Omental fat pad (tissue), 4 donors: ENCODE measurements at places on chromosomes 13 and 19.
A peak's percentile ranks its signal among the peaks of the same experiment; 100 is the strongest.

- DNase-seq = no peak
These were observed 46.5 kb upstream of the KPNA3 start for GRCh38 chr13:49838989-49839388.

DNA sequence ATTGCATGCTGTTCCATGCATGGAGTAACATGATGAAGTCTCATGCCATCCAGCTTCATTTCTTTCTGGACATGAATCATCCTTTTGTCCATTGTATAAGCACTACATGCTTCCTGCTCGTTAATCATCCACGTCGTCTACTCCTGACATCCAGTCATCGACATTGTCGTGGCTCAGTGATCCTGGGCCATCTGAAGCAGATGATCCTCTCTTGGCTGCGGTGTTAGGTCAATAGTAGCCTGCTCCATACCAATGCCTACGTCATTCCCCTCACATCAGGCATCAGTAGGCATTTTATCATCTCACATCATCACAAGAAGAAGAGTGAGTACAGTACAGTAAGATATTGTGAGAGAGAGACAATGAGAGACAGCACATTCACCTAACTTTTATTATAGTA lies 7.9 kb upstream of the MYO16 start:
- DNase-seq = no peak

GRCh38 chr19:18292810-18293641 lies 11.6 kb upstream of the JUND start:
- DNase-seq = peak; percentile 73

- no peak for DNase-seq
These were observed 113.4 kb downstream of the TSHZ3 start for GRCh38 chr19:31235806-31236205.
